ENCODE measurements at places on chromosomes 12 and 14.

GRCh38 chr12:122276242-122276641 lies 9.9 kb upstream of the VPS33A start:
- no peak for DNase-seq

- DNase-seq, result no peak
These were observed 222.9 kb downstream of the DPY19L2 start for GRCh38 chr12:63445224-63445880.

- DNase-seq, result no peak
These were observed 42.2 kb downstream of the TAOK3 start for GRCh38 chr12:118330421-118331018.

GRCh38 chr14:32821964-32822653 lies 116.6 kb upstream of the NPAS3 start:
- DNase-seq, result no peak

GRCh38 chr12:126443977-126444376 lies 1378.7 kb downstream of the AACS start:
- no peak for DNase-seq

- DNase-seq, result no peak
These were observed 14.7 kb downstream of the AACS start for GRCh38 chr12:125079648-125080645.

DNA sequence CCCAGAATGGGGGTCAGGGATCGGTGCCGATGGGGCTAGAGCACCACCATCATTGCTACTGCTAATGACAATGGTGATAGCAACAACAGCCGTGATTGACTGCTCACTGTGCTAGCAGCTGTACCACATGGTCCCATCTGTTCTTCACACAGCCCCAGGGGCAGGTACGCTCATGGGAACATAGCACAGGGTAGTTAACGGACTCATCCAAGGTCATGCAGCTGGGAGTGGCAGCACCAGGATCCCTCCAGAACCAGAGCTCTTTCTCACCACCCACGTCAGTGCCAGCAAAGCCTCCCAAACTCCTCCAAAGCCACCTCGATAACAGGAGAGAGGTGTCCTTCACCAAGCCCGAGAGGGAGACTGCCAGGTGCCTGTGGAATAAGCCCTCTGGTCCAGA lies 11.2 kb upstream of the DYNC1H1 start:
- no peak for DNase-seq

DNA sequence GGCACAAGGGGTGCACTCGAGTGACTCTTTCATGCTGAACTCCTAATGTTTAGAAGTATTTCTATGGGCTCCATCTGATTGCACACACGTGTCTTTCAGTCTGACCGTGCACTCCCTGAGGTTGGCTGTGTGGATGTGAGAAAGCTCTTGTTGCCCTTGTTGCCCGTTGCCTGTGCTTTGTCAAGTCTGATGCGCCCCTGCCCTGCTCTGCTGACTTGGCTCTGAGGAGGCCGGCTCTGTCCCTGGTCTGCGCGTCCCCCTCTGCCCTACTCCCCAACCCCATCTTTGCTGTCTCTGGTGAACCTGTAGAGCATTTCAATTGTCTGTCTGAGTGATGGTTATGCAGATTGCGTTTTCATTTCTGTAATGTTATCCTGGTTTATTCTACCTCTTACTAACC lies 802.3 kb downstream of the NRXN3 start:
- DNase-seq, result no peak

DNA sequence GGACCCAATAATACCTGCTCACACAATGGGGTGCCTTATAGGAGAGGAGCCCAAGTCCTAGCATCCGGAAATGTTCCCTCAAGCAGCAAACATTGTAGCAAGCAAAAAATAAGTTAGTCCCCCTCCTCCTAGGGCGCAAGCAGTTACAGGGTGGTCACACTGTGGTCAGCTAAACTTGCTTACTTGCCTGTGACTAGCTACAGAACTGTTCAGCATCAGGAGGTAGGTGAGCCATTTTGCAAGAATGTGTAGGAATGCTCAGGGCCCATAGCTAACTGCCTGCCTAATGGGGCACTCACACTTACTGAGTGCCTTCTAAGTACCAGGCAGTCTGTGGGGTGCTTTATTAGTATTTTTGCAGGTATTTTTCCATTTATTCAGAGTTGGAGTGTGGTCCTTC lies 154.6 kb upstream of the GRIN2B start:
- DNase-seq, result no peak

DNA sequence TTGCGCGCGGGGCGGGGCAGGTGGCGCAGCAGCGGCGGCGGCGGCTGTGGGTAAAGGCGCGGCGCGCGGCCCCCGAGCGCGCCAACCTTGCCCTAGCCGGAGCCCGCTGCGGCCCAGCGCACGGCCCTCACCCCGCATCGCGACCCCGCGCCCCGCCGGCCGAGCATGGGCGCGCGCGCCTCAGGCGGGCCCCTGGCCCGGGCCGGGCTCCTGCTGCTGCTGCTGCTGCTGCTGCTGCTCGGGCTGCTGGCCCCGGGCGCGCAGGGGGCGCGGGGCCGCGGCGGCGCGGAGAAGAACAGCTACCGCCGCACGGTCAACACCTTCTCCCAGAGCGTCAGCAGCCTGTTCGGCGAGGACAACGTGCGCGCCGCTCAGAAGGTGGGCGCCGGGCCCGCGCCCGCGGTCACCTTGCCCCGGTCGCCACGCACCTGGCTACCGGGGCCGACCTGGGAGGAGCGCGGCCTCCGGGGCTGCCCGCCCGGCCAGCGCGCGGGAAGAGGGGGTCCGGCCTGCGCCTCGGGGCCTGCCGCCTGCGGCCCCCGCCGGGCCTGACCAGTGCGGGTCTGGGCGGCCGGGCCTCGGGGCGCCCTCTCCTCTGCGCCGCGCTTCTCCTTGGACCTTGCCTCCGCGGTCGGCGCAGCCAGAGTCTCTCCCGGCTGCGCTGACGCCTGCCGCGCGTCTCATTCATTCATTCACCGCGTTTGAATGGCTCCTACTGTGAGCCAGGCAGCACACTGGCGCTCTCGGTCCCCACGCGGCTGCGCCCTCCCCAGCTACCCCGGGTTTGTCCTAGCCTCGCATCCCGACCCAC lies at the start of gene BRI3BP:
TSS of gene BRI3BP (plus strand) at position 20 of the 811 bp plus-strand sequence. CDS start at position 166, 146 bp downstream.
- peak; percentile 19 for DNase-seq

GRCh38 chr12:128933039-128933438 lies 79.8 kb downstream of the GLT1D1 start:
- DNase-seq, result no peak

DNA sequence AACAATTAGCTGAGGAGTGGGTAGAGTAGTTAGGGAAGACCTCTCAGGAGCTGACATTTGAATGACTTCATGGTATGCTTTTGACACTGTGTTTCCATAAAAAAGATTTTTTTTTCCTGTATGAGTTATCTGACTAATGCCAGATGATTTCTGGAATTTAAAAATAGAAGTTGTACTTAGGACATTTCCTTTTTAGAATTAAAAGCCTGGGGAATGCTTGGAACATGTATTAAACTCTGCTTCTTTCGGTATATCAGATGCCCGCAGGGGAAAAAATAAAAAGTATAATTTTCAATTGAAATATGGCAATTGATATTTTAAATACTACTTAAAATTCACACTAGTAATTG lies 41.1 kb downstream of the BRMS1L start:
- no peak for DNase-seq

GRCh38 chr14:24425704-24426103 lies 3.8 kb downstream of the CBLN3 start:
- DNase-seq, result no peak

DNA sequence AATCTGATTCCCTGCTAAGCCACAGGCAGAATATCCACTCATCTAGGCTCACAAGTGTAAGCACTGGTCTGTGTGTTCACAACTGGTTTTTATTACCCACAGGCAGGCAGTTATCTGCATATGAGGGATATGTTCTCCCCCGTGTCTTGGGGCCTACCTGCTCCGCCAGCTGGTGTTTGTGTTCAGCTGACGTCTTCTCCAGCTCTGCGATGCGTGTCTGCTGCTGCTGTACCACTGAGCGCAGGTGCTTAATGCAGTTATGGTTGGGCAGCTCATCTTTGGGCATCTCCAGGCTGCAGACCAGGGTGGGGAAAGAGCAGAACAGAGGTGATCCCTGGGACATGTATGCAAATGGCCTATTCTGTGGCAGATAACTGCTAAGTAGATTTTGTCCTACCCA lies 13.7 kb downstream of the RNF41 start:
- no peak for DNase-seq

DNA sequence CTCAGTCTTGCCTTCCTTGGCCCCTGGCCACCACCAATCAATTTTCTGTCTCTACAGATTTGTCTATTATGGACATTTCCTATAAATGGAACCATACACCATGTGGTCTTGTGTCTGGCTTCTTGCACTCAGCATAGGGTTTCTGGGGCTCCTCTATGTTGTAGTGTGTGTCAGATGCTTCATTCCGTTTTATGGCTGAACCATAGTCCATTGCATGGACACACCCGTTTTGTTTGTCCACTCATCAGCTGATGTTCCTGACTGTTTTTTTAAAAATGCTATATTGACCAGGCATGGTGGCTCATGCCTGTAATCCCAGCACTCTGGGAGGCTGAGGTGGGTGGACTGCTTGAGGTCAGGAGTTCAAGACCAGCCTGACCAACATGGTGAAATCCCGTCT lies 21.0 kb downstream of the ARL6IP4 start:
- DNase-seq, result no peak
